ENCODE measurements at places on chromosomes 6 and 20. TPM values are rescaled to one million over a fixed set of nuclear protein-coding genes. Genes with fewer than 3 reads are reported as not detected.

The RAET1L gene
- total RNA-seq, result not detected

The TREM1 gene
- total RNA-seq, result 0.34 TPM

The OR11A1 gene
- total RNA-seq, result not detected

- H3K36me3 ChIP-seq, result no peaks in the 10 kb centered on the region
- no peaks in the 10 kb centered on the region for H3K4me1 ChIP-seq
- H3K27me3 ChIP-seq, result no peaks in the 10 kb centered on the region
- no peak overlapping the region for H3K4me3 ChIP-seq
Measured at GRCh38 chr20:42747765-42748411, 441.8 kb downstream of the PTPRT start.

- H3K36me3 ChIP-seq, result no peaks in the 10 kb centered on the region
- H3K4me1 ChIP-seq, result peaks cover 70% of the 10 kb centered on the region
- no peaks in the 10 kb centered on the region for H3K27me3 ChIP-seq
- H3K27ac ChIP-seq, result peak within 1 kb of the TSS; percentile 98
- peak within 1 kb of the TSS; percentile 85 for H3K4me3 ChIP-seq
Measured at GRCh38 chr6:35496841-35497570, at the start of gene TEAD3. Gene TEAD3, minus strand, starts transcription at chr6:35497079.

DNA sequence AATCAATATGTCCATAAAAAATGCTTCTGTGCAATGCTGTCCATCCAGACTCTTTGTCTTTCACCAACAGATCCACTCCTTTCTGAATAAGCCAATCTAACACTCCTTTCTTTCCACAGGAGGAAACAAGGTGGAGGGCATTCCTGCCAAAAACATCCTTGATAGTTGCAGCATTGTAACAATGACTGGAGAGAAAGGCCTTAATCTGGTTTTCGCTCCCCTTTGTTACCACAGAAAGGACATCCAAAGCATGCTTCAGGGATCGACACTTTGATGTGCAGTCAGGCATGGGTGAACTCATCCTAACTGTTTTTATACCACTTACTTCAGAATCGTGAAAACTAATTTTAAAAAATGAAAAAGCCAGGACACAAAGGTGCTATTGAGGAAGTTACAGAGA is 7.4 kb downstream of the IBTK start:
- H3K4me1 ChIP-seq, result peaks cover 23% of the 10 kb centered on the region
- DNase-seq, result no peak
- H3K27me3 ChIP-seq, result no peaks in the 10 kb centered on the region
- no peak overlapping the region for H3K4me3 ChIP-seq
- H3K27ac ChIP-seq, result no peak overlapping the region

GRCh38 chr20:21503345-21503744 is 10.5 kb downstream of the NKX2-2 start:
- H3K4me3 ChIP-seq, result no peak overlapping the region
- peaks cover 95% of the 10 kb centered on the region for H3K27me3 ChIP-seq
- H3K27ac ChIP-seq, result no peak overlapping the region

- H3K27ac ChIP-seq, result peak overlapping the region; percentile 19
- peaks cover 6% of the 10 kb centered on the region for H3K4me1 ChIP-seq
- H3K27me3 ChIP-seq, result no peaks in the 10 kb centered on the region
- DNase-seq, result no peak
Measured at GRCh38 chr6:151379933-151380847, 11.2 kb downstream of the ZBTB2 start.

DNA sequence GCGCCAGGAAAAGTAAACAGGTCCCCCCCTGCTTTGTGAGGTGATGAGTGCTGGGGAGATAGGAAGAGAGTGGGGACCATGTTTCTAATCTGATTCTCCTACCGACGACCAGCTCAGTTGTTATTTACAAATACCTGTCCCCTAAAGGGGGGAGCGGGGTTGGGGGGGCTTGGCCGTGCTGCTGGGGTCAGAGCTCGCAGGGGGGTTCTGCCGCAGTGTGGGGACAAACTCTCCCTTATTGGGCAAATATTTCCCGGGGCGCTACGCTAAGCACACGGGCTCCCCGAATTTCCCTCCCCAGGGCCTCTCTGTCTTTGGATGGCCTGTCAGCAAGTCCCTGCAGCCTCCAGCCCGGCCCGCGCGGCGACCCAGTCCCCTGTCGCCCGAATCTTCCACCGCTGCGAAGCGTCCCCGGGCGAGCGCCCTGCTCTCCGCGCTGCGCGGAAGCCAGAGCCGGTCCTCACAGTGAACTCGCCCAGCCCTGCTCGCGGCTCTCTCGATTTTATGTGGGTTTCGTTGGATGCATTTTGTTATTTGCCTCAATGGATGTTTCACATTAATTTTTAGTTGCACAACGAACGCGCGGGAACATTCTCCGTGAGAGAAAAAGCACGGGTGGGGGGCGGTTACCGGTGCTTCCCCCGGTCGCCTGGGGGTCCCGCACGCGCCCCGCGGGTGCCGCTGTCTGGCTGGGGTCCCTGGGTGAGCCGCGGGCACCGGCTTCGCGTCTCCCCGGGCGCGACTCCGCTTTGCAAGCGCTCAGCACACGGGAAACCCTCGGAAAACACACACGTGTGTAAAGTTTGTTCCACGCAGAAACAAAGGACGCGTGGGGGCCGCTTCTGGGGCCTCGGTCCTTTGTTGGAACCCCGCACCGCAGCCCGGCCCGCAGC is 1.5 kb upstream of the STX16 start:
- H3K4me3 ChIP-seq, result peak overlapping the region; percentile 65
- peak overlapping the region; percentile 47 for H3K27ac ChIP-seq
- no peaks in the 10 kb centered on the region for H3K27me3 ChIP-seq
- peak; percentile 54 for DNase-seq
- H3K4me1 ChIP-seq, result peaks cover 22% of the 10 kb centered on the region

GRCh38 chr6:163019926-163020325 is 292.2 kb downstream of the PACRG start:
- no peak for DNase-seq
- H3K4me3 ChIP-seq, result no peak overlapping the region
- H3K36me3 ChIP-seq, result no peaks in the 10 kb centered on the region
- no peak overlapping the region for H3K27ac ChIP-seq

DNA sequence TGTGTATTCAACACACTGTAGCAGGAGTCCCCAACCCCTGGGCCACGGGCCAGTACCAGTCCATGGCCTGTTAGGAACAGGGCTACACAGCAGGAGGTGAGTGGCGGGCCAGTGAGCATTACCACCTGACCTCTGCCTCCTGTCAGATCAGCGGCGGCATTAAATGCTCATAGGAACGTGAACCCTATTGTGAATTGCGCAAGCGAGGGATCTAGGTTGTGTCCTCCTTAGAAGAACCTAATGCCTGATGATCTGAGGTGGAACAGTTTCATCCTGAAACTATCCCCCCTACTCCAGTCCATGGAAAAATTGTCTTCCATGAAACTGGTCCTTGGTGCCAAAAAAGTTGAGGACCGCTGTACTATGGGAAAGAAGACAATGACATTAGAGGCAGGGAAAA is 386.9 kb downstream of the PREX1 start:
- peaks cover 13% of the 10 kb centered on the region for H3K36me3 ChIP-seq
- H3K4me1 ChIP-seq, result peaks cover 2% of the 10 kb centered on the region
- H3K27me3 ChIP-seq, result peaks cover 7% of the 10 kb centered on the region

- H3K36me3 ChIP-seq, result no peaks in the 10 kb centered on the region
- no peak overlapping the region for H3K4me3 ChIP-seq
- DNase-seq, result no peak
- H3K4me1 ChIP-seq, result peaks cover 11% of the 10 kb centered on the region
Measured at GRCh38 chr6:101395345-101395744, 1.8 kb downstream of the GRIK2 start.

GRCh38 chr6:25154034-25154596 is 125.1 kb upstream of the CARMIL1 start:
- DNase-seq, result no peak
- H3K27me3 ChIP-seq, result no peaks in the 10 kb centered on the region
- peaks cover 25% of the 10 kb centered on the region for H3K4me1 ChIP-seq
- peaks cover 2% of the 10 kb centered on the region for H3K36me3 ChIP-seq
- H3K4me3 ChIP-seq, result no peak overlapping the region
